IPS DF 19.7 (cell line): ENCODE measurements at places on chromosomes 3 and 15.

GRCh38 chr3:38116471-38117162 is 20.3 kb downstream of the ACAA1 start:
- no peak for DNase-seq

- DNase-seq: no peak
Observed at GRCh38 chr3:99351122-99351521, 287.3 kb upstream of the COL8A1 start.

DNA sequence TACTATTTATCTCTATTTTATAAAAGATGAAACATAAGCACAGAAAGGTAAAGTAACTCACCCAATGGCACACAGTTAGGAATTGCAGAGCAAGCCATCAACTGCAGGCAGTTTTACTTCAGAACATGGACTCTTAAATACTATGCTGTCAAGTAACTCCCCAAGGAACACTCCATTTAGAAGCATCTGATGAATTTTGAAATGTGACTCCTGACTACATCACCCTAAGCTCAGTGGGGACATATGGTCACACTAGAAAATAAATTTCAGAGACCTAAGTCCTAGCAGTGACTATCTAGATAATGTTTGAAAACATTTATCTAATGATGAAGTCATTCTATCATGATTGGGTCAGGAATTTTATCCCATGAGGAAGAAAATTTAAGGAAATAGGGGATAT is 272.8 kb upstream of the ARRDC4 start:
- no peak for DNase-seq

GRCh38 chr15:94205366-94205765 is 26.0 kb upstream of the MCTP2 start:
- DNase-seq: no peak

DNA sequence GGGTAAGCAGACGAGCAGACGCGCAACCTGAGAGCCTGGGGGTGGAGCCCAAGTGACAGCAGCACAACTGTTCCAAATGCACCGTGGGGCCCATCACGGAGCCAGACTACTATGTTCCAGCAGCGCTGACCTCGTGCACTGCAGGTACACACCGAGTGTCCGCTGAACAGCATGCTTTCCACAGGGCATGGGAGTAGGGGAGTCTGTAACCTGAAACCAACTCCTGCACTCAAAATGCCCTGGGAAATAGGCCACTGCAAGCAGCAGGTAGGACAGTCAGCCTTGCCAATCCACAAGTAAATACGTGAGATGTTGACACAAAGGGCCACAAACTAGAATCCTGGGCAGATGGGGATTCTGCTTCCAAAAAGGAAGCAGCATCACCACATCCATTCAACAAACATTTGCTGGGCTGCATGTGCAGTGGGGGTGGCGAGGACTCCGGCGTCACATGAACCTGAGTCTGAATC is 73.9 kb downstream of the TBC1D2B start:
- no peak for DNase-seq

DNA sequence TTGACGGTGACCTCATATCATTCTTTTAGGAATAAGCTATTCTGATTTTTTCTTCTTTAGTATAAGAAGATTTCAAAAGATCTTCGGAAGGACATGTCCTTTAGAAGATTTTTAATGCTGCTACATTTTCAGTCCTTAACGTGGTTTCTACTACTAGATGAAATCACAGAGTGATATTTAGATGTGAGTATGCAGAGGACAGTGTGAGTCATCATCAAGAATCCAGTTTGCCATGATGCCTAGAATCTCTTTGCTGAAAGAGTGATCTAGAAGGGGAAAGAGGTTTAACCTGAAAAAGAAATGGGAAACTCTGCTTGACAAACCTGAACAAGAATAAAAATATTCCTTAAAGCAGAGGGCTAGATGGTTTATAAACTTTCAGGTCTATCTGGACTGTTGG is 43.2 kb downstream of the SLC7A14 start:
- DNase-seq: no peak

- no peak for DNase-seq
Observed at GRCh38 chr3:29430558-29430971, 149.7 kb downstream of the RBMS3 start.

GRCh38 chr15:55402707-55403106 is 5.5 kb downstream of the CCPG1 start:
- DNase-seq: no peak

DNA sequence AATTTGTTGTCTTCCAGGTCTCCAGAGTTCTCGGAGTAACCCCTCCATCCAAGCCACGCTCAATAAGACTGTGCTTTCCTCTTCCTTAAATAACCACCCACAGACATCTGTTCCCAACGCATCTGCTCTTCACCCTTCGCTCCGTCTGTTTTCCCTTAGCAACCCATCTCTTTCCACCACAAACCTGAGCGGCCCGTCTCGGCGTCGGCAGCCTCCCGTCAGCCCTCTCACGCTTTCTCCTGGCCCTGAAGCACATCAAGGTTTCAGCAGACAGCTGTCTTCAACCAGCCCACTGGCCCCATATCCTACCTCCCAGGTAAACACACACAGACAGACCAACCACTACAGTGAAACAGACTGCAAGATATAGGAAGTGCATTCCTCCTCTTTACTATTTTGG is 87.9 kb upstream of the BLM start:
- no peak for DNase-seq

DNA sequence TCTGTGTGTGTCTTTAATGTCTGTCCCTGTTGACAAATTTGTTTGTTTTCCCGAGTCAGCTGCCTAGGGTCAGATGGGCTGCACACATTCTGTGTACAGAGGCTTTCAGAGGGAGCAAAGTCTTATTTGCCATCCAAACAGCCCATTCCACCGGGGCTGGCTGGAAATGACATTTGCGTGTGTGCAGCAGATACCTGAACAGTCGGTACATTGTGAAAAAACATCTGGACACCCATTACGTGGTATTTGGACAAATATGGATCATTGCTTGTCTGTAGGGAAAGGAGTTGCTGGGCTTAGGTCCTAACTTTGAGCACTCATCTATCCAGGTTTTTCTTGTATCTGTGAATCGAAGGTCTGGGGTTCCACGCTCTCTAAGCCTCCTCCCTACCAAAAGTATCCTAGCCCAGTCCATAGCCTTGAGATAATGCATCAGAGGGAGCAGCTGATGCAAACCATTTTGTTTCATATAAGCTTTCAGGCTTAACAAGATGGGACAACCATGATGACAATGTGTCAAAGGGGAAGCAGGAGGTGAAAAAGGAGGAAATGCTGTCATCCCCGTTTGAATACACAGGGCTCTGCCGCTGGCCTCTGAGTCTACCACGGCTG is 22.2 kb upstream of the CMTM8 start:
- no peak for DNase-seq
